NCI-H526 treated with DMSO at 0.1 percent for 48 hours (cell line): ENCODE measurements at places on chromosomes 2 and 18.

- DNase-seq: no peak
Observed at GRCh38 chr18:48227206-48227605, 182.0 kb downstream of the ZBTB7C start.

DNA sequence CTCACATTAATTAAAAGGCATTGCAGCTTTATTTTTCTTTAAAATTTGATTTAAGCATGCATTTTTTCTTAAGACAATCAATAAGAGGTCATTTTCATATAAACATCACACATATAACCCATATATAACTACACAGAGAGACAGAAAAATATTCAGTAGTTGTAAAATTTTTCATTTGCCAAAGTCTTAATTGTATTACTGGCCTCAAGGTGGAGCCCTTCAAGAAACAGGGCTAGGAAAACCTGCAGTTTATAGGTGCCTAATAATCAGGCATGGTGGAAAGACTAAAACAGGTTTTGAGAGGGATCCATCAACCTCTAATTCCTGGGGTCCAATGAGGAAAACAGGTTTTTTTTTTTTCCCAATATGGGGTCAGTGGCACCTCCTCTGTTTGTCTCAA, 71.3 kb upstream of the ZNF804A start:
- DNase-seq: no peak

DNA sequence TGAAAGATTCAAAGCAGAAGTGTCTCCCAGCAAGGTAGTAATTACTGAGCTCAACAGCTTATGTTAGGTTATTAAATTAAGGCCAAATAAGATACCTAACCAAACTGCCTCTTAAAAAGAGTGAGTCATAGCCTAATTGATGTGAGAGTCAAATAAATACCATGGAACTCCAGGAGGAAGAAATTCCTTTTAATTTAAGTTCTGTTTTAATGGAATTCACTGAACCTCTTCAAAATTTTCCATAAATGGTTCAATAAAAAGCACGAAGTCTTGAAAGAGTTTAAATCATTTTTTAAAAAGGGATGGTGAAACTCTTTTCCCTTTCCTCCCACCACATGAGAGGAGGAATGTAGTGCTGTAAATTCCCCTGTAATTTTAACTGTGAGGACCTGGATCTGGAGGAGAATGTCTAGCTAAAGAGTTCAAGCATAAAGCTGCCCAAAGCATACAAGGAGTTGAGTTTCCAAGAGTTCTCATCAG, 180.8 kb upstream of the MMADHC start:
- DNase-seq: no peak

- no peak for DNase-seq
Observed at GRCh38 chr2:26223018-26223417, 21.4 kb downstream of the HADHA start.

DNA sequence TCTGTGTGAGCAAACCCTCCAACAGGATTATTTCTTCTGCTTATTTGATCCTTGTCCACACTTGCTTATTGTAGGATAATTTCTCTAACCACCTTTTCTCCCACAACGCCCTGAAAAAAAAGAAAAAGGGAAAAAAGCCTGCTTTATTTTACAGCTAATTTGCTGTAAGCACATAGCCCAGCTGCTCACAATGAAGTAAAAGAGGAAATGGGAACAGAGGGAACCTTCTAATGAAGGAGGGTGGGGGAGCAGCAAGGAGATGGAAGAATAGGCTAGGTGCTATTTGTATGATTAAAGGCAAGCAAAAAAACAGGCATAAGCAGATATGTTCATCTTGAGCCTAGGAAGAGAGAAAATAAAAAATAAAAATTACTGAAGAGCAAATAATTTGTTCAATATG, 331.6 kb downstream of the TXNL1 start:
- no peak for DNase-seq

- DNase-seq: no peak
Observed at GRCh38 chr2:128388499-128388941, 69.9 kb upstream of the HS6ST1 start.

DNA sequence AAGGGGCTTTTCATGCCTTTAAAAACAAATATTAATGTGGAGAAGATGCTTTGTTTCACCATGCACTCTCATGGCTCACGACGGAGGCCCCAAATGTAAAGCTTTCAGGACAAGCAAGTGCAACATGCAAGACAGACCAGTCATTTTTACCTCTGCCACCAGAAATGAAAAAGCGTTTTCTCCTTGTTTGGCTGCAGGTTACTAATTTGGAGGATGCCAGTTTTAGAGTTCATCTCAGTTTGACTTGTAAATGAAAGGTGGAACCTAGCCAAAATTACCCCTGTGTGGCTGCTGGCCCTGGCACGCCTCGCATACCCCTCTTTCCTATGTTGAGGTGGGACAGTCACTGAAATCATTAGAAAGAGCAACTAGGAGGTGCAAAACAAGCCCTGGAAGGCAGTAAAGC, 138.6 kb downstream of the BCL2 start:
- DNase-seq: no peak

GRCh38 chr2:191246820-191247380, 1.7 kb downstream of the MYO1B start:
- DNase-seq: no peak

- no peak for DNase-seq
Observed at GRCh38 chr2:228131833-228132232, 49.7 kb downstream of the SPHKAP start.

GRCh38 chr2:213098612-213099011, 52.8 kb downstream of the IKZF2 start:
- DNase-seq: no peak

DNA sequence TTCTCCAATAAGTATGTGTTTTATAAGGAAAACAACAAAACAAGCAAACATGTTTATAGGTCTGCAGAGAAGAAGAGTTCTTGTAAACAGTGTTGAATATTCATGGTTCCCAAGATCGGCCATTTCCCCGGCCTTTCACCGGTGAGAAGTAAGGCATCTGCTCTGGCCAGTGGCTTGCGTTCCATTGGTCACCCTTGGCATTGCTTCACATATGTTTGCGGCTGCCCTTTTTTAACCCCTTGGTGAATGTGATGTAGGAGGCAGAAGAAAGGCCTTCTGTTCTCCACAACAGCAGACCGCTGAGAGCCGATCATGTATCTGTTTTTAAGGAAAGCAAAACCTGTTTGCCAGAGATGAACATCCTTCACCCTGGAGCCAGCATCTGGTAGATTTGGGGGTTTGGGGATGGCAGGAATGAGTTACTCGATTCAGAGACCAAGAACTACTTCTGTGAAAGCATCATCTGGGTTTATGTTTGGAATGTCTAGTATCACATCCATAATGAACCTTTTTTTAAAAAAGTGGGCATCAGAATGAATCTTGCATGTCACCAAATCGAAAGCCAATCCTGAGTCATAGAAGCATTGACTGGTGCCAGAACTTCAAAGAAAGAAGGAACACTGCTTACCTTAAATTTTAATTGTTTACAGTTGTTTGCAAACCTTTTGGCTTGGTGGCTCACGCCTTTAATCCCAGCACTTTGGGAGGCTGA, 112.3 kb downstream of the AGAP1 start:
- DNase-seq: no peak

DNA sequence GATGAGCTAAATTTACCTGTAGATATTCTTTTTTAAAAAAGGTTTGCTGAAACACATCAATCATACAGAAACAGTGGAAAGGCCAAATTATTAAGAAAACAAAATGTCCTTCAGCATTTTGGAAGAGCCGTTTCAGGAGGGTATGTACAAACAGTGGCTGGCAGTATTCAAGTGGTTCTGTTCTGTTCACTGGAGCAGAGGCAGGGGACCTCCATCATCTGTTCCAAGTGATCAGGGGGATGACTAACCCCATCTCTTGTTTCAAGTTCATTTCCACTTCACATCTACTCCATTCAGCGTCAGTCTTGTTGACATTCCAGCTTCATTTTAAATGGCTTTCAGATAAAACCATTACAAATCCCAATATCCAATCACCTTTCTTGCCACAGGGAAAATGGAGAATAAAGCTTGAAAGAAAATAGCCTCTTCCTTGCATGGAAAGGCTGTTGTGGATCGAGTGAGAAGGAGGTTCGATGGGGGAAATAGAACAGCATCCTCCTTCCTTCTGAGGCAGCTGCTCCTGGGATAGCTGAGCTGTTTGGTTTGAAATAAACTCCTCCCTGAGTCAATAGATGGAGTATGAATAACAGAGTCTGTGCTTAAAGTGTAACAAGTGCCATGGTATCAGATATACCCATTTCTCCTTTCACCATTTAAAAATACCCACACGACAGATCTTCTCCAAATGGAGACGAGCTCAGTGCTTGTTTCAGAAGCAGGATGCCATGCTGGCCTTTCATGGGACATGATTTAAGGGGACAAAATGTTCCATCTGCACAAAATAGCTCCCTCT, 63.7 kb upstream of the OTOF start:
- DNase-seq: no peak

DNA sequence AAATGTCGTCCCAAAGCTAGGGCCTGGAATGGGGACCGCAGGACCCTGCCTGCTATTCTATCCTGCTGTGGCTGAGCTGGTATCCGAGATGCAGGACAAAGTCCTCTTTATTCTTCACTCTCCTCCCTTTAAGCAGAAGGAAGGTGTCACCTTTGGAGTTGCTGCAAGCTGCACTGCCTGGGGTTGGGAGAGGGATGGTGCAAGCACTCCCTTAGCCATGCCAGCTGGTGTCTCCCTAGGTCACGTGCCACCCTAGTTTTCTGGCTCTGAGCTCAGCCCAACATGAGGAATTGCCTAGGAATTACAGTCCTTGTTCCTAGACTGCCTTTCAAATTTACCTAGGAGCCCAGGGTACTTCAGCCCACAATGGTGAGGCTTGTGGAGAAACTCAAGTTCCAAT, 21.4 kb upstream of the FAM228A start:
- no peak for DNase-seq

- DNase-seq: peak; percentile 16
Observed at GRCh38 chr2:27754138-27754588, 17.4 kb upstream of the MRPL33 start.

DNA sequence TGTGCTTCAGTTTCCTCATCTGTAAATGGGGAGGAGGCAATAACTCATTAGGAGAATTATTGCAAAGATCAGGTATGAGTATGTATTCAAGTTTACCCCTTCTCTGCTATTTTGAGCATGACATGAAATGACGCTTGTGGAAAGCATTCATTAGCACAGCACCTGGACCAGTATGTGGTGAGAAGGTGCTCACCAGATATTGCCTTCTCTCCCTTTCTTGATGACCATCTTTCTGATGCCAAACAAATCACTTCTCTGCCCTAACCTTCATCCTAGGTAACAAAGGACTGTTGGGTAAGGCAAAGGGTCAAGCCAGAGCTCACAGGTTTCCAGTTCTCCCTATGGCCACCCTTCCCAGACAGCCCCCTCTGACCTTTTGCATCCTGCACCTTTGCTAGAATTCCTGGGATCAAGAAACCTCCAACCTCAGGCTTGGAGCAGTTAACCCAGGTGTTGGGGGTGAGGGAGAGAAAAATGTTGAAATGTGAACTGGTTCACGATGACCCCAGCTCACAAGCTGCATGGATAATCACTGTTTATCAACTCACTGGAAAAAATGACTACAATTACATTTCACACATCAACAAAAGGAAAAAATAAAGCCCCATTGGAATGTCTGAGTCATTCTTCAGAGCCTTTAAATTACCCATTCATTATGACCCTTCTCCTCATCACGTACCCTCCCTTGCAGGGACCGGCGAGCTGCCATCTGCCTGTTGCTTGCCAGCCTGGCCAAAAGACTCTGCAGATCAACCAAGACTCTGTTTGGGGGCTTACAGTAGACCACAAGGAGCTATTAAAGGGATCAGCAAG, 41.6 kb downstream of the LBH start:
- no peak for DNase-seq
